Stimulated activated CD4-positive, alpha-beta T cell treated with anti-CD3 and anti-CD28 coated beads, Interleukin-1b, Interleukin-23, amount 100 ng/mL, for 48 hours (primary cell): ENCODE measurements at places on chromosomes 5 and 9.

GRCh38 chr9:76302543-76302942, 91.7 kb downstream of the RFK start:
- DNase-seq, result no peak

DNA sequence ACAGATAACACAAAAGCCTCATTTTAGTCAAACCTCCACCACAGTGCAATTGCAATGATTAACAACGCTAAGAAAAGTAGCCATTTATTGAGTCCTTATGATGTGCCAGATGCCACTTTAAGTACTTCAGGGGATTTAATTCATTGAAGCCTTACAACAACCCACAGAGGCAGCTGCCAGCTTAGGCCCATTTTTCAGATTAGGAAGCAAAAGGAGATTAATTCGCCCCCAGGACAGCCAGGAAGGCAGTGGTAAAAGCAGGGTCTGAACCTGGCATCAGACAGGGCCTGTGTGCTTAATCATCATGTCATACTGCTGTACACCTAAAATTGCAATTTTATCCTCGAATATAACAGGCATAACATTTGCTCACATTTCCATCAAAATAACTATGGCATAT, 23.9 kb downstream of the MED27 start:
- DNase-seq, result no peak

DNA sequence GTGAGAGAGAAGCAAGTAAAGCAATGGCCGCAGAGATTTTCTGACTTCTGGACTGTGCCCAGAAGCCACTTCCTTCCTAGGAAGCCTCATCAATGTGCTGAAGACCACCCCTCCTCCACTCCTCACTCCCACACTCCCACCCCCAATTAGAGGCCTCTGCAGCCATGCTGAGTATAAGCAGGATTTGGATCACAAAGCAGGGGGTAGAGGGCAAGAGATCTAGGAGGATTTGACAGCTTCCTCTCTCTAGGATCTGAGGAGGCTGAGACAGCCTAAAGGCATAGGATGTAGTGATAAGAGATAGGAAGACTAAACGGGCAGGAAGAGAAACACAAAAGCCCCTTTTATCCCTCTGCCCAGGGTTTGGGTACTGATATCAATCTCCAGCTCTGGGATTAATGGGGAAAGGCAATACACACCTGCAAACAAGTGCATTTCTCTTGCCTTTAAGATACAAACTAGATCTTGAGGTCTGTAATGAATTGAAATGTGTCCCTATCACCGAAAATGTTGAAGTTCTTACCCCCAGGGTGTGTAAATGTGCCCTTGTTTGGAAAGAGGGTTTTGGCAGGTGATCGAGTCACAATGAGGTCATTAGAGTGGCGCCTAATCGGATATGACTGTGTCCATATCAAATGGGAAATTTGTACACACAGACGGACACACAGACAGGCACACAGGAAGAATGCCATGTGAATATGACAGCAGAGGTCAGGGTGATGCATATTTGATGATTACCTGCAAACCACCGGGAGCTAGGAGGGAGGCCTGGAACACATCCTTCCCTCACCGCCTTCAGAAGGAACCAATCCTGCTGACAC, 28.5 kb downstream of the KCNV2 start:
- no peak for DNase-seq

GRCh38 chr9:35944173-35944572, 13.8 kb downstream of the OR2S2 start:
- no peak for DNase-seq

- no peak for DNase-seq
Observed at GRCh38 chr5:148224117-148224742, 14.1 kb upstream of the MARCOL start.

GRCh38 chr5:111434800-111435199, 77.5 kb downstream of the STARD4 start:
- no peak for DNase-seq

DNA sequence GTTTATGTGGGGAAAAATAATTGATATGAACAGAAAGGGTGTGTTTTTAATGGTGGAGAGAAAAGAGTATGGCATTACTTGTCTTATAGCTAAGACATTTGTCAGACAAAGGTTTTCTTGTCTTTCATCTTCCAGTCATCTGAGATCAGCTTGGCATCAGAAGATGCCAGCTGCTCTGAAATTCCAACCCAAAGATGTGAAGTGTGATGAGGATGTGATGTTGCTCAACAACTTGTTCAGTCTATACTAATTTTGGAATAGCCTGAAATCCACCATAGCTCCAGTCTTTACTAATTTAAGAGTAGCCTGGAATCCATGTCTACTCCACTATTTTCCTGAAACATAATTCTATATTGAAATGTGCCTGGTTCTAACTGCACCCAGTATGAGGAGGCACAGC, 182.3 kb downstream of the CFAP90 start:
- DNase-seq, result no peak

DNA sequence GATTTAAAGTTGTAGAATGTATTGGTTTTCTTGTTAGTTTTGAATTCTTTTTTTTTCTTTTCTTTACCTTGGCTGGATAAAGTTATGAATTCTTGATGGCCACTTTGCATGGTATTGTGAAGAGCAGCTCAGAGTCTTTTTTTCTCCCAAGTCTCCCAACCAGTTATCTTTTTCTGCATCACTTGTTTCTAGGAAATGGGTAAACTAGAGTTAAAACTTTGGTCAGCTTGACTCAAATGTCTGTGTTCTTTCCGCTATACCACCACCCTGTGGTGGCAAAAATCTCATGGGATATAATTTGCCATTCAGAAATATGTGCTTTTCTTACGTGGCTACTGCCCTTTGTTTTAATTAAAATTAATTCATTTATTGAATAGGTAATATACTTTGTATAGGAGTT, 113.2 kb downstream of the UNC13B start:
- no peak for DNase-seq

DNA sequence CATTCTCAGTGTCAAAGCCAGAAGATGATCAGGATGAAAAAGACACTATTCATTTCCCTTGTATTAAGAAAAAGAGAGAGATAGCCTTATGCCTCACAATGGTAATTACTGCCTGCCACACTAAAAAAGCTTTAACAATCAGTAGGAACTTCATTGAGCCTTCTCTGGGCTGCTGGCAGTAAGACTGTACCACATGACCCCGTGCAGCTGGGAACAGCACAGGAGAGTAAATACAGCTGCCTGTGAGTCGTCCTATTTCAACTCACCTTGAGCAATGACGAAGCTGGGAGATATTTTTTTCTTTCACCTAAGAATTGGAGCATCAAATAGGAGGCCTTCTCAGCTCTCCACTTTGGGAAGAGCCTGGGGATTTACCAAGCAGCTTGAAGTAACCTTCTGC, 316.3 kb downstream of the GABRB2 start:
- DNase-seq, result no peak

DNA sequence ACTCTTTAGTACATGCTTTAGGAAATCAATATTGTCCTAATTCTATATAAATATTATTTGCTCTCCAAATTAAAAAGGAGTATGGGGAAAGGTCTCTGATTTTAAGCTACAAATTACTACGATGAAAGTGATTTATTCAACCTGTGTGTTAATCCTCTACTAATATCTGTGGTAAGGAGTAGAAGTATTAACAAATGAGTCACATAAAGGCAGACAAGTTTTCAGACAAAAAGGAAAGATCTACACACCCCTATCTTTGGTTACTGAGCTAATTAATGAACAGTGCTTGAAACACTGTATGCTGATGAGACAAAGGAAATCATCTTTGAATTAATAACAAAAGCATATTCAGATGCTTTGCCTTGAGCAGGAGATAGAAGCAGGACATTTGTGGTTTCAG, 15.9 kb downstream of the LOX start:
- no peak for DNase-seq

GRCh38 chr9:84996029-84996428, 326.5 kb downstream of the NTRK2 start:
- DNase-seq, result no peak

DNA sequence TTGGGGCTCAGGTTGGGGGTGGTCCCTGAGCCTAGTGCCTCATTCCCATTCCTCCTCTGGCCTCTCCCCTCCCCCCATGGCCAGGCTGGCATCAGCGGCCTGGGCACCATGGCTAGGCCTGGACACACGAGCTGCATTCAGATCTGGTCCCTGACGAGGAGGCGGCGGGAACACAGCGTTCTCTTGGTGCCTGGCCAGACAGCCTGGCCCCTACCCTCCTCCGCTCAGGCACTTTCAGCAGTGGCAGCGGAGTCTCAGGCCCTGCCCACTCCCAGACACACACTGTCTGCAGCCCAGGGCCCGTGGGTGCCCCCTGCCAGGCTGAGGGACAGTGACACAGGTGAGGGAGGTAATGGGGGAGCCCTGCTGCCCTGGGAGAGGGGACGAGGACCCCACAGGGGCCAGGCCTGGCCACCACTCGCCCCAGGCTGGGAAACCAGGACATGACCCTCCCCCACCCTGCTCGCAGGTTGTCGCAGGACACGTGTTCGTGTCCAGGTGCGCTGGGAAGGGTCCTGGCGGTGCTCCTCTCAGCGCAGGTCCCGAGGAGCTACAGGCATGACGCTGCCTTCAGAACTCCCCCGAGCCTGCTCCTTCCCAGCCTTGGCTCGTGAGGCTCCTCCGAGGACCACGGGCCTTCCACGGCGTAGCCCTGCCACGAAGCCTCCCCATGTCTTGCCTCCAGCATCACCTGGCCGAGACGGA, 19.9 kb upstream of the UBAC1 start:
- no peak for DNase-seq

DNA sequence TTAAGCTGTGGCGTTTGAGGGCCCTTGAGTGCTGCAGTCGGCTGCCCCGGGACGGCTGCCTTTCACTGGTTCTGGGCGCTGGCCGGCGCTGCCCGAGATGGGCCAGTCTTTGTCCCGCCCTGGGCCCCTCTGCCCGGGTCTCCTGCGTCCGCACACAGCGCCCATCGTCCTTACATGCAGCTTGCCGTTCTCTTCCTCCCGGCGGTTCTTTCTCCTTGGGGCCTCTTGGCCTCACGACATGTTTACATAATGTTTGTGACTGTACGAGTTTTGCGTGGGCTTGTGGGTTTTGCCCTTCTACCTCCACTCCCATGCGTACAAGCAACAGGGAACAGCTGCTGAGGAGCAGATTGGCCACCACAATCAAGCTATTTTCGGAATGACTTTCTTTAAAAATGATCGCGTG, 618 bp downstream of the TNPO1 start:
- peak; percentile 32 for DNase-seq

- DNase-seq, result no peak
Observed at GRCh38 chr5:129074903-129075302, 19.6 kb upstream of the ISOC1 start.

DNA sequence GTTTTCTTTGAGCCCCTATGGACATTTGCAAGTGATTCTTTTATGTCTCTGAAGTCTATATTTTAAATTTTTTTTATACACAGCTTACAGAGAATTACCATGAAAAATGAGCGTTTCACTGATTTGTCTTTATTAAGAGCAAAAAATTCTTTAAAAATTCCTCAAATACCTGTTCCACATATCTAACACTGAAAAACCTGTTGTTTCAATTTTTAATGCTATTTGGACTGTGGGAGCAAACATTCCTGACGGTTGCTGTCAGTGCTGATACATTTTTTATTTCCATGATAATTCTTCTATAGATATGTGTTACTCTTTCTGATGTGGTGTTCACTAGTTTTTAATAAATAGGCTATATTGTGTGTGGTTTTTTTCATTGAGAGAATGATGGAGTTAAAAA, 199.8 kb downstream of the GDNF start:
- no peak for DNase-seq

DNA sequence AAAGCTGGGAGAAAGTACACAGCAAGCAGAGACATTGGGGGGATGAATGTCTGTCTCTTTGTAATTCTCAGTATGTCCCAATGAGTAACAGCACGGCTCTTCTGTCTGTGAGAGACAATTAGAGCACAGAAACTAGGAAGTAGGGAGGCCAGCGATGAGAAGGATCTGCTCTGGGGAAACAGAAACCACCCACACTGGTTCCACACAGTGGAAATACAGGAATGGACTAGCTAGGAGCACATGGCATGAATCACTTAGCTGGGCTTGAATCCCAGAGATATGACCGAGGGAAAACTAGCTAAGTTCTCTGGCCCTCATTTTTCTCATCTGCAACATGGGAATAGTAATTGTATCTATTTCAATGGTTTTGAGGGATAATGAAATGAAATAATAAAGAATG, 895.9 kb downstream of the TLE4 start:
- DNase-seq, result no peak

DNA sequence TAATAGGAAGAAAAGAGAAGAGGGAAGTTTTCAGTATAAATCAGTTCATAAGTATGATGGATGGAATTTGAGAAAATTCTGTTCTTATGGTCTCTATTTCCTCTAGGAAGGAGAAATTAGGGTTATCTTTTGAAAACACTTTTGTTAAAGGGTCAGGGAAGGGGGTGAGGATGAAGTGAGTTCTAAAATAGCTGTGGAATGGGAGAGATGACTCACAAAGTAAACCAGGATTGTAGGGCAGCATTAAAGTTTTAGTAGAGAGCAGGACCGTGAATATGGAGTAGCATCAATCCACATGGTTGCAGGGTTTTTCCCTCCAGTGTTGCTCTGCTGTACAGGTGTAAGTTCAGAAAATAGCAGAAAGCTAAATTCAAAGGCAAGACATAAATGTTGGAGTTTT, 32.4 kb downstream of the MUSK start:
- DNase-seq, result no peak

DNA sequence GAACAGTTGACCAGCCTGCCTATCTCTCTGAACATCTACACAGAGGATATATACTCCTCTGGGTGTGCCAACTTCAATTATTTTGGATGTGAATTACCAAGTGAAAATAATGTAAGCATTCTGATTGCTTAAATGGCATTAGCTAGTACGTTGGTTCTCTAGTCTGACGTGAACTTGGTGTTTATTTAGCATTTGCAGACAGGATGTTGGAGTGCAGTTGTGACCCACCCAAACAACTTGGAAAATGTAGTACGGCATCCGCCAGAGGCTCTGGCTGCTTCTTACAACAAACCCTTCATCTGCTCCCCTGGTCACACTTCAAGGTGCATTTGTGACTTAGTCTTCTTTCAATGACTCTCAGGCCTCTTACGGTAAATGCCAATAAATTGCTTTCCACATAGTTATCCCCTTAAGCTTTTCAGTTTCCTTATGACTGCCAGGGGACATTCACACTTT, 616.6 kb downstream of the PDE4D start:
- DNase-seq, result no peak

GRCh38 chr5:90606539-90606938, 47.9 kb downstream of the ADGRV1 start:
- no peak for DNase-seq
